ENCODE measurements at places on chromosomes 1 and 21.

GRCh38 chr21:34841154-34841553 is 172.4 kb downstream of the CLIC6 start:
- DNase-seq, result no peak

DNA sequence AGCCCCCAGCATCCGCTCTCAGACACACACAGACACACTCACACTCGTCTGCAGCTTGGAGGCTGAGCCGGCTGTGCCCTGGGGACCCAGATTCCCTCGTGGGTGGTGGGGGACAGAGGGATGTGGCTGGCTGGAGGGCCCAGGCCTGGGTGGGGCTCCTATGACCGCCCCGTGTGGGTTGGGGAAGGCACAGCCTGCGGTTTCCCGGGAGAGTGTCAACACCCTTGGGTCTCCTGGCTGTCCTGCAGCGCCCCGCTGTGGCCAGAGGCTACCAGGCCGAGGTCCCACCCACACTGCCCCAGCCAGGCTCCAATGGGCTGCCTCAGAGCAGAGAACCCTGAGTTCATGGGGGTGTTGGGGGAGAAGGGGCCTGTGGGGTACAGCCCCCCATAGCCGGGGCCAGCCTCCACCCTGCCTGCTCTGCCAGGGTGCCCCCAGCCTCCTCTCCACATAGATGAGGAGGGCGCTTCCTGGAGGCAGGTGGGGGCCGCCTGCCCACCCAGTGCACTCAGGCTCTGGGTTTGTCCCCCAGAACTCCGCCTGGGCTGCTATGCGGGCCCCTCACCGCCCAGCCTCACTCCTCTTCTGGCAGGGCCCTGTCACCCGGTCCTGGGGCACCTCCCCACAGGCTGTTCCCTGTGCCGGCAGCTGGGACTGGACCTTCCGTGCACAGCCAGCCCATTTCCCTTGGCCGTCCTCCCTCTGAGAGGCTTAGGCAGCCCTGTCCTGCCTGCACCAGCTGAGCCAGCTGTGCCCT is at the start of gene TTC34:
Gene TTC34, minus strand, starts transcription at position 159 of the 757 bp plus-strand sequence. CDS start 866 bp downstream, outside the sequence.
- DNase-seq, result no peak

GRCh38 chr1:17119773-17120480 is 676 bp upstream of the PADI2 start:
- no peak for DNase-seq

DNA sequence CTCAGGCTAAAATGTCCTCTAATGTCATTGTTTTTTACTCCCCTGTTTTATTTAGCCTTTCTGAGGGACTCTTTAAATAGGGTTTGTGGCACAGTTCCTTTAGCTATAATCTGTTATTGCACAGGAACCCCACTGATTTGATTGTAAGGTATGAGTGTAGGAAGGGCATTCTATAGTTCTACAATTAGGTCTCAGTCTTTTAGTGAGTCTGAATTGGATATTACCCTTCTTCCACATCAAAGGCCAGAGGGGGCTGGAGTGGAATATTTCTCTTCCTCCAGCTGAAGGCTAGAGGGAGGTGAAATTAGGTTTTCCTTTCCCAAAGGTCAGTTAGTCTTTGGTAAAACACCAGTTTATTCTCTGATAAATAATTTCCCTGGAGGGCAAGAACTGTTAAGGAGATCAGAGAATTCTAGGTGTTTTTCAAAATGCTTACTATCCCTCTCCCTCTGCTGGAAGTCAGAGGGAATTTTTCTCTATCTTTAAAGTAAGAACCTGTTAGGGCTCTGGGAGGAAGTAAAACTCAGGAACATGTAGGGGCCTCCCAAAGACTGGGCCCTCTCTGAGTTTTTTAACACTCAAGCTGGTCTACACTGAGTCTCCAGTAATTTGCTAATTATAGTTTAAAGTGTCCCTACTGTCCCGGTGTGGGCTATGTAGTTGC is 176.3 kb upstream of the ZNHIT6 start:
- no peak for DNase-seq

- DNase-seq, result no peak
These were observed 239.4 kb upstream of the POU3F1 start for GRCh38 chr1:38285807-38286530.

GRCh38 chr1:167650269-167651160 is 20.5 kb downstream of the RCSD1 start:
- DNase-seq, result no peak

DNA sequence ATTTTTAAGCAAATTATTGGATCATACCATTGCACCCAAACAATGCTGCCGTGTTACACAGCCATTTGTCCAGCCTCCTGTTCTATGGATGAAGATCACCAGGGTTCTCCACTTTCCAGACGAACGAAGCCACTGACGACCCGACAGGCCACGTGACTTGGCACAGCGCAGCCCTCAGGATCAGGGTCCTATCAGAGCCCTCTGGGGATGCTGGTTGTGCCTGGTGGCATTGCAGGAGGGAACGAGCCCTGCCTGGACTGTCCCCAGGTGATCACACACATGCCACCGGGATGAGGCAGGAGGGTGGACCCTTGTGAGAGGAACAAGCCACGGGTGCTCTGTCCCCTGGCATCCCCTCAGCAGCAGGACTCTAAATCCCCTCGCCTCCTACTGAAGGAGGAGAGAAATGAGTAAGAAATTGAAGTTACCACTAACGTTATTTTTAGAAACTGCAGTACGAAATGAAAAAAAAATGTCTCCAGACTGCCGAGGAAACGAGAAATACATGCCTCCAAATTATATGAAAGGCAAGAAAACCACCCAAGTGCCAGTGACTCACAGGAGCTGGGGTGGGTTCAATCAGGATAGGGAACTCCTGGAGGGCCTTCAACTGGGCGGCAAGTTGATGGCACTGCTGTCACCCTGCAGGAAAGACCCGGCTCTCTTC is 58.7 kb upstream of the PDE9A start:
- no peak for DNase-seq
